Activated CD8-positive, alpha-beta memory T cell treated with anti-CD3 and anti-CD28 coated beads for 1 hour (primary cell): ENCODE measurements at places on chromosomes 11 and 22.

DNA sequence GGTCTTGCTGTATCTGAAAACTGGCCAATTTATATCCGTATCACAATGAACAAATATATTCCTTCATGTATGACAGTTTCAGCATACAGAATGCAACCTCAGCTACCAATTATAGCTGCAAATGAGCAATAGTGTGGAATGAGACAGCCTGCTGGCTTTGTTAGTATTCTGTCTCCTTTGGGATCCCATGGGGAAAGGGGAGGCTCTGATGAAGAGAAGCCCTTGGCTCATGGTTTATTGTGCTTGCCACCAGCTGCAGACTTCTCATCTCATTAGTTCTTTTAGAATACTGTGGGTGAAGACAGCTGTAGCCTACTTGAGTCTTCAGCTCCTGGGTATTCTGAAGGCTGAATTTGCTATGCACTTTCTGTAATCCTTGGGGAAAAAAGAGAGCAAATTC, 42.4 kb downstream of the PITPNB start:
- no peak for DNase-seq

DNA sequence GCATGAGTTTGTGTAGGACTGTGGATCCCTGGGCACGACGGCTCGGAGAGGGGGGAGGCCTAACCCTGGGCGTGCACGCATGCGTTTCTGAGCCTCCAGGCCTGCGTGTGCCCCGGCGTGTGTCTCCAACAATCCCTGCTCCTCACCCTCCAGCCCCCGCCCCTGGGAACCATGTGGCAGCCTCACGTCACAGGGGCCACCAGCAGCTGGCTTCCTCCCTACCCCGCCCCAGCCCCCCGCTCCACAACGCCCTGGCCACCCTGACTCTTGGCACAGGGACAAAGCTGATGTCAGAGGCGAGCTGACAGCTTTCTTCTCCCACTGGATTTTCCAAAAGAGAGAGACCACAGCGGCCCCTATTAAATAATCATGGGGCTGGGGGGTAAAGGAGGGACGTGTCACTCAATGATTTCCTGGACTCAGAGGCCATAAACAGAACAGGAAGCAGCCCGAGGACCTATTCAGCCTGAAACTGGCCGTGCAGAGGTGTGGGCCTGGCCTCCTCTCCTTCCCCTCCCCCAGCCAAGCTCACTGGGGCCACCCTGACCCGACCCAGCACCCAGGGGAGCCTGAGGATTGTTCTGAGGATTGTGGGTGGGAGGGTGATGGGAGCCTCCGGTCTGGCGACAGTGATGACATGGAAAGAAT, 6.8 kb upstream of the LIF start:
- no peak for DNase-seq

DNA sequence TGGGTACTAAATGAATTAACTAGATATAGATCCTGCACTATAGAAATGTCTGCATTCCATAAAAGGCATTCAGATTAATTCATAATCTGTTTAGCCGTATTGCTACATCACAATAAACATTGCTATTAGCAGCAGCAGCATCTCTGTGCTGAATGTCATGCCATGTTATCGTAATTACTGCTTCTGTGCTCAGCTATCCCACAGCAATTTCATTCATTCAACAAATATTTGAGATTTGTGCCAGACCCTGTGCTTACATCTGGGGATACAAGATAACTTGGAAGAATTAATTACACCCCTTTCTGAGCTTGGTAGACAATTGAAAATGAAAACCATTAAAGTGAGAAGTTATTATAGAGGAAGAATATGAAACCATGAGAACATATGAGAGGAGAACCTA, 185.8 kb upstream of the C11orf87 start:
- no peak for DNase-seq

DNA sequence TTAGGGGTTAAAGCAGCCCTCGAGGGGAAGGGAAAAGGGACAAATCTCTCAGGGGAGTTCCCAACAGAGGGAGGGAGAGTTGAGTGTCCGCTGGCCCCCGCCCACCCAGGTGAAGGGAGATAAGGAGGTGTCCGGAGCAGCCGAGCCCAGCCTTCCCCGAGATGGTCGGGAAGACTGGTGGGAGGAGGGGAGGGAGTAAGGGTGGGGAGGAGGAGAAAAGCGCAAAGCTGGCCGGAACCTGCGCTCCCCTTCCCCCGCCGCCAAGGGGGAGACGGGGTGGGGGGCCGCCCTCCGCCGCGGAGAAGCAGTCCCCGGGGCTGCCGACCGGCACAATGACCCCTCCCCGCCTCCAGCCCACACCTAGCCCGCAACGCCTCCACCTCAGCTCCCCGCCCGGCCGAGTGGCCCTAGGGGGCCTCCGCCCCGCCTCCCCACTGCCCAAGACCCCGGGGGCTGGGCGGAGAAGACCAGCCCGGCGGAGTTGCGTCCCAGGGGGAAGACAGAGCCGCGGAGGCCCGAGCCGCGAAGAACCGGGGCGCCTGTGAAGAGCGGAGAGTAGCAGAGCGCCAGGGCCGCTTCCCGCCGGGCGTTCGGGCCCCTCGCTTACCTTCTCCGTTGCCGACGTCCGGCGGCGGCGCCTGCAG, 479 bp downstream of the RSF1 start:
- peak; percentile 17 for DNase-seq

DNA sequence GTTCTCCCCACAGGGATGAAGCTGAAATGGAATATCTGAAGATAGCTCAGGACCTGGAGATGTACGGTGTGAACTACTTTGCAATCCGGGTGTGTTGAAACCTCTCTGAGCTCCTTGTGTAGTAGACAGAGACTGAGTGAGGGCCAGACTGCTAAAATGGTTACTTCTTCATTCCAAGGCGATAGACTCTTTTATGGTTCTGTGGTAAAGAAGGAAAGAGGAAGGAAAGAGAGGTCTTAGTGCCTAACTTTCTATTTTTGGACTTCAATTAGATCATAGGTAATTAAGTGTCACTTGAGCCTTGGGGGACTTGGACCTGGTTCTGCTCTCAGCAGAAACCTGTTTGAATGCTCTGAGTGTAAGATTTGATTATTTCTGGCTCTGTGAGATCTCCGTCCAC, 54.7 kb downstream of the NF2 start:
- DNase-seq: no peak

- DNase-seq: no peak
Observed at GRCh38 chr11:8382436-8383053, 118.9 kb upstream of the LMO1 start.

- no peak for DNase-seq
Observed at GRCh38 chr22:37630839-37631435, 8.5 kb upstream of the SH3BP1 start.

DNA sequence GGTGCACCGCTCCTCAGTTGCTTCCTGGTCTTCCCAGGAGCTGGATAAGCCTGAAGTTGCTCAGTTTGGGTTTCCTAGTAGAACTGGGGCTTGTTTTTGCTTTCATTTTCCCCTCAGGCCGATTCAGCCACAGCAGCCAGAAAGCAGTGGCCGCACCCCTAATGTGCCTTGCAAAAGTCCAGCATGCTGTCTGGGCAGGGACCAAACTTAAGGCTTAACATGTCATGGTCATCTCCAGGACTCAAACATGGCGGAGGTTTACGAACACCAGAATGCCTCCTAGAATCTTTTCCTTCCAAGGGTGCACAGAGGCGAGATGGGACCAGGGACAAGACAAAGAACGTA, 2.5 kb downstream of the GNG3 start:
- DNase-seq: no peak

GRCh38 chr11:16605389-16605893, 133.0 kb upstream of the C11orf58 start:
- DNase-seq: no peak

DNA sequence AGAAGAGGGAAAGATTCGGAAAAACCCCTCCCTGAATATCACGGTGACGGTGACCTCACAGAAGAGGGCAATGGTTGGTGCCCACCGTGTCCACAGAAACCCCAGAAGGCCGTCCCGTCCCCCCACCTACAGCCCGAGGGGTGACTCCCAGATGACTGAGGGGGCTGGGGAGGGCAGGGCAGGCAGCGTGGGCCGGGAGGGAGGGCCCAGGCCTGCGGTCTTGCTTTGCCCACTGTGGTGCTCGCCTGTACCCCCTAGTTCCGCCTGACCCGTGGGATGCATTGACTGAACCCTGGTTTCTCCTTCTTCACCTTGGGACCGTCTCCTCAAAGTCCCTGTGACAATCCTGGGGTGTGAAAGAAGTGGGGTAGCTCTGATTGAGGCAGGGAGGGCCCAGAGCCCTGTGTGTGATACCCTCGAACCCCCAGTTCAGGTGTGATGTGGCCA, 526.7 kb downstream of the BRD1 start:
- no peak for DNase-seq

GRCh38 chr11:118691926-118692830, 12.7 kb upstream of the TREH start:
- peak; percentile 45 for DNase-seq

DNA sequence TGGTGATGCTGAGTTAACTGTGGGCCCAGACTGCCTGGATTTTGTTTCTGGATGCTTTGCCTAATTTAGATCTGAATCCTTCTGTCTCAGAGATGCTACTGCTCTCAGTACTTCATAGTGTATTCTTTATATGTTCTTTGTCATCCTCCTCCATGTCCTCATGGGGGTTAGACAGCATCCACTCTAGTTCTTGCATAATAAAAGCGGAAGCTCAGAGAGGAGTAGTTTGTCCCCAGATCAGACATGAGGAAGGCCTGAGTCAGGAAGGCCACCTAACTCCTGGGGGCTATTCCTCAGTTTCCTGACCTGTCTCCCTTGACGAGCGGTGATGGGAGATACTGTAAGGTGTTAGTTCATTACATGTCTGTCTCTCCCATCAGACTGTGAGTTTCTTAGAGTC, 90.2 kb downstream of the SCN3B start:
- DNase-seq: no peak

DNA sequence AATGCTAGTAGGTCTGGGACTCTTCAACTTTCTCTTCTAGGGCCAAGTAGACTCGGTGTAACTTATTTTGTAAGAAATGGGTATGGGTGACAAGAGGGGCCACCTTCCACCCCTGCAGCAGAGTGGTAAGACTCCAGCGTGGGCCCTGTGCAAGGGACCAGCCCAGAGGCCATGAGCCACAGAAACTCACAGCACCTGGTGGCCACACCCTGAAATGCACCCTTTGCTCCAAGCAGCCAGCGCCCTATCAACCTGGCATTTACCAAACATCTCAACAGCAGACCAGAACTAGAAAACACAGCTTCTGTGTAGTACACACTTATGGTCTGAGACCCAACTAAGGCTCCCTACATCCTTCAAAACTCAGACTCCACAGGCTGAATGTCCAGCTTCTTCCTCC, 5.7 kb downstream of the CDCA5 start:
- DNase-seq: peak; percentile 57

- no peak for DNase-seq
Observed at GRCh38 chr11:46972343-46972742, 35.8 kb downstream of the CSTPP1 start.

DNA sequence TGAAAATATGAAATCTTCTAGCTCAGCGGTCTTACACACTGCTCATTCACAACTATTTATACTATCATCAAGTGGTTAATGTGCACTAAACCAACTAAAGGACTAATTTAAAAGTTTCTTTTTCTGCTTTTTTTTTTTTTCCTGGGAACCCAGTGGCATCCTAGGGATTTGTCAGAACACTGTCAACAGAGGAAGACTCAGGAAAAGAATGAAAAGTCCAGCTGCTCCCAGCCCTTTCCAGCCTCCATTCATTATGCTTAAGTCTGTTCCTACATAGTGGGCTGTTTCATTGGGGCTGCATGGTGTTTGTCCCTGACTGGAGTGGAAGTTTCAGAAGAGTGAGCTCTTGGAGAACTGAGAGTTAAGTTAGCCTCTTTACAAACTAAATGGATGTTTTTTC, 391.1 kb downstream of the AASDHPPT start:
- no peak for DNase-seq

DNA sequence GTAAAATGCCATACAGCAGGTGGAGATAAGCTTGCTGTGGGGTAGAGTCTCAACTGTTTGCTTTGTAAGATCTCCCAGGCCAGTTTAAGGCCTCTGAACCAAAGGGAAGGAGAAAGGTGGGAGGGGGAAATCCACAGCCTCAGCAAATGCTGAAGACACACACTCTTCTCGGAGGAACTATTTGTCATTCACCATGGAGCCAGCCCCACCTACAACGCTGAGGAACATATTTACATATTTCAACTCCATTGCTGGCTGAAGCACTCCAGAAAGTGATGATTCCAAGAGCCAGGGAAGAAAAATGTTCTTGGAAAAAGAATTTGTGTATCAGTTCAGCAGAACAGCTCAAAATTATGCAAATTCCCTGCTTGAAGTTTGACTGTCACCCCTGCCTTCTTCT, 6.5 kb downstream of the TENM4 start:
- DNase-seq: no peak

- DNase-seq: no peak
Observed at GRCh38 chr11:111063726-111064517, 181.6 kb upstream of the POU2AF2 start.

GRCh38 chr11:68302670-68303069, 9.7 kb upstream of the LRP5 start:
- DNase-seq: no peak

DNA sequence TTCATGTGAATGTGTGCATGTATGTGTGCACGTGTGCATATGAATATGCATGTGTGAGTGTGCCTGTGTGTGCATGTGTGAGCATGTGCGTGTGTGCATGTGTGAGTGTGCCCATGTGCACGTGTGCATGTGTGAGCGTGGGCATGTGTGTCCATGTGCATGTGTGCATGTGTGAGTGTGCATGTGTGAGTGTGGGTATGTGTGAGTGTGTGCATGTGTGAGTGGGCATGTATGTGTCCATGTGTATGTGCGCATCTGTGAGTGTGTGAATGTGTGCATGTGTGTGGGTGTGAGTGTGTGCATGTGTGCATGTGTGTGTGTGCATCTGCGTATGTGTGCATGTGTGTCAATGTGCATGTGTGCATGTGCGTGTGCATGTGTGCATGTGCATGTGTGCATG, 94.7 kb downstream of the ST3GAL4 start:
- DNase-seq: no peak

DNA sequence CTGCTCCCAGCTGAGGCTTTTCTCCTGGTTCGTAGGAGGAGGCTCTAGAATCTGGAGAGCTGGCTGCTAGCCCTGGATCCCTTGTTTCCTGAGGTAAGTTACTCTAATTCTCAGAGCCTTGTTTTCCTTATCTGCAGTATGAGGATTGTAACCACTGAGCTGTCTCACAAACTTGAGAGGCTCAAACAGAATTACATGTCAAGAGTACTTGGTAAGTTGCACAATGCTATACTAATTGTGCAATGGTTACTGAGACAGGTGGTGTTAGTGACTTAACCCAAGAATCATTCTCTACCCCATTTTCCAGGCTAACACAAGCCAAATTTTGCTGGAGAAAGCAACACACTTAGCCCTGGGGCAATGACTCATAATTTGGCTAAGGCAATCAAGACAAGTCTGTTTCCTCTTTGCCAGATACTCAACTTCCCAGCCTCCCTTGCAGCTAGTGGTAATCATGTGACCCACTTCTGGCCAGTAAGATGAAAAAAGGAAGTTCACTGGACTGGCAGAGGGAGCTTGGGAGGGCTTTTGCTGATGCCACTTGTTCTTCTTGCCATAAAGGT, 348.0 kb downstream of the TENM4 start:
- DNase-seq: no peak

GRCh38 chr22:32874976-32875375, 73.5 kb downstream of the TIMP3 start:
- no peak for DNase-seq

GRCh38 chr22:23537416-23537815, 42.7 kb downstream of the IGLL1 start:
- no peak for DNase-seq

- DNase-seq: no peak
Observed at GRCh38 chr11:61908730-61909316, 8.5 kb downstream of the RAB3IL1 start.
